ENCODE measurements at places on chromosomes 1 and 21. TPM values are rescaled to one million over a fixed set of nuclear protein-coding genes. Genes with fewer than 3 reads are reported as not detected.
A peak's percentile ranks its signal among the peaks of the same experiment; 100 is the strongest.

The TENT5C gene
- total RNA-seq, result 56.2 TPM

- peak overlapping the region; percentile 92 for H3K27ac ChIP-seq
- peaks cover 8% of the 10 kb centered on the region for H3K36me3 ChIP-seq
- H3K4me3 ChIP-seq, result peak overlapping the region; percentile 89
- no peaks in the 10 kb centered on the region for H3K27me3 ChIP-seq
Measured at GRCh38 chr1:28913786-28914227, 562 bp upstream of the EPB41 start.

DNA sequence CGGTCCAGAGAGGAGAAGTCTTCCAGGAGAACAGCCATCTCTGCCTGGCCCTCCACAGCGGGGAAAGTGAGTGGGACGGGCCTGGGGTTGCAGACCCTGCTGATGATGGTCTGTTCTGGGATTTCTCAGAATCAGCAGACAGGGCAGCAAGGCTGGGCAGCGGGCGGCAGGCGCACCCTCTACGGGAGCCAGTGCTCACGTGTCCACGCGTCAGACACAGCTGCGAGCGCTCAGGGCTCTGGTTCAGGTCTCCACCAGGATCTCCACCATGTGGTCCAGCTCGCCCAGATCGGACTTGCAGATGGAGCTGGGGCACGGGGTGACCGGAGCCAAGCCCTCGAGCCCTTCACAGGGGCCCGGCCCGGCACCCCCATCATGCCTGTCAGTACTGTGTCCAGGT, 5.5 kb downstream of the CLCA4 start:
- DNase-seq, result no peak
- H3K27me3 ChIP-seq, result no peaks in the 10 kb centered on the region
- H3K36me3 ChIP-seq, result no peaks in the 10 kb centered on the region
- no peak overlapping the region for H3K27ac ChIP-seq
- no peak overlapping the region for H3K4me3 ChIP-seq

The JAM2 gene
- 2.1 TPM for total RNA-seq

DNA sequence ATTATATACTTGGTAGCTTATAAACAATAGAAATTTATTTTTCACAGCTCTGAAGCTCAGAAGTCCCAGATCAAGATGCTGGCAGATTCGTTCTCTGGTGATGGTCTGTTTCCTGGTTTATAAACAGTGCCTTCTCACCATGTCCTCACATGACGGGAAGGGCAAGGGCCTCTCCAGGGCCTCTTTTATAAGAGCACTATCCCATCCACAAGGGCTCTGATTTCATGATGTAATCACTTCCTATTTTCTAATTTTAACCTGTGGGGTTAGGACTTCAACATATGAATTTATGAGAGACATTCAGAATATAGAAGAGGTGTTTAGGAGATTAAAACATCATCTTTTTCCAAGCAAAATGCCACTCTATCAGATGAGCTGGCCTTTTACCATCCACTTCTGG, 32.1 kb upstream of the PLPPR4 start:
- no peak overlapping the region for H3K27ac ChIP-seq
- H3K36me3 ChIP-seq, result no peaks in the 10 kb centered on the region

DNA sequence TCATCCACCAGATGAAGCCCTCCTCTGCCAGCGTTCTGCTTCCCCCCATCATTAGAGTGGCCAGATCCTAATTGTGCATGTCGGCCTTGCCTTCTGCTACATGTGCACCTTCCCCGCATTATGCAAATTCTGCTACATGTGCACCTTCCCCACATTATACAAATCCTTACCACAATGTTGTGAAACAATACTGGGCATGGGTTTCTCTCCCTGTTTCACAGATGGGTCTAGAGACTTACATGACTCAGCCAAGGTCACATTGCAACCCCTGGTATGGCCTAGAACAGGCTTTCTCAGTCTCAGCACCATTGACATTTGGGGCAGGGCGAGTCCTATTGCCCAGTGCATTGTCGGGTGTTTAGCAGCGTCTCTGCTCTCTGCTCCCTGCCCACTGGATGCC, 1.0 kb upstream of the CELA2A start:
- no peak overlapping the region for H3K27ac ChIP-seq
- H3K36me3 ChIP-seq, result no peaks in the 10 kb centered on the region
- DNase-seq, result no peak
- peaks cover 16% of the 10 kb centered on the region for H3K27me3 ChIP-seq

The AADACL4 gene
- not detected for total RNA-seq

DNA sequence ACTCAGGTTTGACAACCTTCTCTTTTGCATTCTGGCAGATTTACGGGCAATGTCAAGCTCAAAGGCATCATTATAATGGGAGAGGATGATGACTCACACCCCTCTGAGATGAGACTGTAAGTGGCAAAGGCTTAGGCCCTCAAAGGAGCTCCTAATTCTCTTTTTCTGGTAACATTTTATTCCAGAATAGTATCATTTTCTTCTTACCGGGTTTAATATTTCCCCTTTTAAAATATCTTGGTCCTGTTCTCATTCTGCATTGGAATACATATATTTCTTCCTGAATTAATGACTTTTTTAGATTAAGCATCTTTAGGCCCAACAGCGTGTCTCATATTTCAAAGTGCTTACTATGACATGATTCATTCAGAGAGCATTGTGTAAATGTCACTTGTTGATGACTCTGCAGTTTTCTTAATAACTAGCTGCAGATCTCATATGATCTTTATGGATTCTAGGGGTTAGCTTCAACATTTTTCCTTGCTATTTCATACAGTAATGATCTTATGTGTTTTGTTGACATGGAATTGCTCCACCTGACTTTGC, 1.7 kb downstream of the PITHD1 start:
- H3K4me3 ChIP-seq, result peak overlapping the region; percentile 91
- peak overlapping the region; percentile 63 for H3K27ac ChIP-seq
- H3K36me3 ChIP-seq, result peaks cover 33% of the 10 kb centered on the region
- H3K4me1 ChIP-seq, result peaks cover 30% of the 10 kb centered on the region

- H3K36me3 ChIP-seq, result peaks cover 20% of the 10 kb centered on the region
- peak; percentile 41 for DNase-seq
- H3K27ac ChIP-seq, result peak overlapping the region; percentile 99
- no peaks in the 10 kb centered on the region for H3K27me3 ChIP-seq
- H3K4me1 ChIP-seq, result peaks cover 49% of the 10 kb centered on the region
- peak overlapping the region; percentile 100 for H3K4me3 ChIP-seq
Measured at GRCh38 chr1:193058529-193059281, 455 bp downstream of the UCHL5 start.

The AADACL3 gene
- total RNA-seq, result not detected

GRCh38 chr1:179823693-179824092, 53.9 kb downstream of the TOR1AIP2 start:
- H3K36me3 ChIP-seq, result no peaks in the 10 kb centered on the region
- peaks cover 9% of the 10 kb centered on the region for H3K27me3 ChIP-seq
- no peak overlapping the region for H3K4me3 ChIP-seq
- H3K4me1 ChIP-seq, result no peaks in the 10 kb centered on the region

The MLLT11 gene
- total RNA-seq, result 0.59 TPM

The MYOM3 gene
- total RNA-seq, result not detected

- H3K27ac ChIP-seq, result no peak overlapping the region
- peaks cover 9% of the 10 kb centered on the region for H3K36me3 ChIP-seq
- H3K4me1 ChIP-seq, result peaks cover 11% of the 10 kb centered on the region
- H3K27me3 ChIP-seq, result no peaks in the 10 kb centered on the region
Measured at GRCh38 chr1:241610056-241610815, 29.9 kb downstream of the CHML start.

GRCh38 chr1:169110689-169111447, 4.4 kb downstream of the ATP1B1 start:
- peaks cover 25% of the 10 kb centered on the region for H3K27me3 ChIP-seq
- H3K4me3 ChIP-seq, result no peak overlapping the region
- H3K27ac ChIP-seq, result no peak overlapping the region
- DNase-seq, result no peak
- peaks cover 11% of the 10 kb centered on the region for H3K4me1 ChIP-seq
- H3K36me3 ChIP-seq, result no peaks in the 10 kb centered on the region

The RASSF5 gene
- 114 TPM for total RNA-seq

GRCh38 chr21:17455028-17455353, 57.9 kb upstream of the CXADR start:
- H3K27ac ChIP-seq, result no peak overlapping the region
- no peak for DNase-seq
- H3K4me1 ChIP-seq, result no peaks in the 10 kb centered on the region
- no peaks in the 10 kb centered on the region for H3K27me3 ChIP-seq
- H3K4me3 ChIP-seq, result no peak overlapping the region

- DNase-seq, result no peak
- H3K36me3 ChIP-seq, result no peaks in the 10 kb centered on the region
- no peak overlapping the region for H3K4me3 ChIP-seq
- H3K4me1 ChIP-seq, result no peaks in the 10 kb centered on the region
Measured at GRCh38 chr1:175062339-175062738, 5.3 kb upstream of the TNN start.

DNA sequence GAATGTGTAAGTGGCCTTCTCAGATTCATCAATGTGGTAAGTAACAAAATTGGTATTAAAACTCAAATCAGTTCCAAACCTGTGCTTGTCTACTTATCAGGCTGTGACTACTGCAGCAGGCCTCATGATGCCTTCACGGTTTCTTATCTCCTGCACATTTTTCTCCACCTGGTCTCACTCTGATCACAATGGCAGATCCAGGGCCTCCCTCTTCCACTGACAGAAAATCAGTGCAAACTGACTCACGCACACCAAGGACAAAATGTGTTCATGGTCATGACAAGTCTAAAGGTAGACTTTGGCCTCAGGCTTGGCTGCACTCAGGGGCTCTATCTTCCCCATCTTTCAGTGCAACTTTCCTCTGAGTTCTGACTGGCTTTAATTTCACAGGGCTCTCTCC, 56.7 kb upstream of the ATP1A1 start:
- H3K36me3 ChIP-seq, result no peaks in the 10 kb centered on the region
- H3K27me3 ChIP-seq, result no peaks in the 10 kb centered on the region
- H3K27ac ChIP-seq, result no peak overlapping the region
- no peaks in the 10 kb centered on the region for H3K4me1 ChIP-seq

DNA sequence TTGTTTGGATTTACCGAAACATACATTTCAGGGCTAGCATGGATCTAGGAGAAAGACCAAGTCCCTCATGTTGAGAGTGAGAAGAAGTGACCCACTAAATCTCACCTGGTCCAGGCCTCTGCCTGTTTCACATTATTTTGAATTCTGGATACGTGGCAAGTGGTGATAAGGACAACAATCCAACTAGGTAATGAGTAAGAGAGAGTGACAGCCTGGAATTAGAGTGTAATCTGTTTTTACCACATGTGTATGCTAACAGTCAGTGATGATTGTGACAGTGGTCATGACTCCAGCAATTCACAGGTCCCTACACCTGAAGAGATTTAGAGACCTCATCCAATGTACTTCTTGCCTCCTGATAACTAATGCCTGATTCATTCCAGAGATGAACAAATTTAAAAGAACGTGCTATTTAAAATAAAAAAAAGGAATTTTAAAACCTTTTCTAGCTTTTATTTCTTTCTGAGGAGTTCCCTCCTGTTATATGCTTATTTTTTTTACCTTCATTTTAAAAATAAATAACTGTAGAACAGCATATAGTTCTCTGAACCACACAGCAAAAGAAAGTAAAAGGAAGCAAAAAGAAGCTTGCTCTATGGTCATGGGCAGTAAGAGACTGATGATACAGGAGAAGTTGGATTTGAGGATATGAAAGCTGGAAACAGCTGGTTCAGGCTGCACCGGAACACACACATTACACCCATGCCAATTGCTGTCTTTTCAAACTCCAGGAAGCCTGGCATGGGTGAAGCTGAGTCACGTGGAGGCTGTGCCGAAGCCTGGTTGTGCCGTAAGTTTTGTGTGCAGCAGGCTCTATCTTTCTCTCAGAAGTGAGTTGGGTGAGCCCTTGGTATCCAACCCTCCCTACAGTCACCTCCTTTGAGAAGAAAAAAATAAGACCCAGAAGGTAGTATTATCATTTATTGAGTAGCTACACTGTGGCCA, 14.7 kb downstream of the C1orf116 start:
- H3K27me3 ChIP-seq, result peaks cover 14% of the 10 kb centered on the region
- no peaks in the 10 kb centered on the region for H3K36me3 ChIP-seq
- no peaks in the 10 kb centered on the region for H3K4me1 ChIP-seq
- no peak overlapping the region for H3K27ac ChIP-seq
- H3K4me3 ChIP-seq, result no peak overlapping the region

DNA sequence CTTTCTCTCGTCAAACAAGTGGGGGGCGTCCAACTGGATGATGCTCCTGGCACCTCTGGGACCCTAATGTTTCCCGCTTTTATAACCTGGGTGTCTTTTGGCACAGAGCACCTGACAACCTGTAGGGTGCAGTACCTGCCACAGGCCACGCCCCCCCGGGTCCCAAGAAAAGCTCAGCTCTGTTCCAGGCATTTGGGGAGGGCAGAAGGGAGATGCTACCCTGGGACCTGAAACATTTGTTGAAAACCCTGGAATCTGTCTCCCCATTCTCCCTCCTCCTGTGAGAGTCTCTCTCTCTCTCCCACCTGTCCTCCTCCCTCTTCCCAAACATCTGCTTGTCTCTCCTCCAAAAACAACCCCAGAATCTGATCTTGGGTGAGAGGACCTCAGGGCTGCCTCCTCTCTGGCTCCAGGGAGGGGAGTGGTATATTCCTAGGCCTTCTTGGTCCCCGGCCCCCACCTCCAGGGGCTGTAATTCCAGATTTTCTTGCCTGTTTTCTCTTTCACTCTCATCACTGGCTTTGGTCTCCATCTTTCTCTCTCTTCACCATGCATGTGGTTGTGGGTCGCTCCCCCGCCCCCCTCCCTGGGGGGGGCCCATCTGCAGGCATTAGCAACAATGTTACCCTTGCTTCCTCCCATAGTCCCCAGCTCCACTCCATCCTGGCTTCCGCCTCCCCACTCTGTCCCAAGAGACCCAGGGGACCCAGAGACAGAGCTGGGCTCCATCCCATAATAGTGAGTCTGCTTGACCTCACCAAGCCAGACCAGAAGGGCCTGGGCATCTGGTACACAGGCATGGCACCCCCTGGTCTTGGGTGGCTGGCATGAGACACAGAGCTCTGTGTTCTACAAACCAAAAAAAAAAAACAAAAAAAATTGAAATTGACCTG, 4.1 kb downstream of the AHDC1 start:
- peaks cover 42% of the 10 kb centered on the region for H3K4me1 ChIP-seq
- H3K4me3 ChIP-seq, result no peak overlapping the region
- H3K36me3 ChIP-seq, result peaks cover 2% of the 10 kb centered on the region
- H3K27me3 ChIP-seq, result no peaks in the 10 kb centered on the region
- DNase-seq, result no peak
- peak overlapping the region; percentile 5 for H3K27ac ChIP-seq

DNA sequence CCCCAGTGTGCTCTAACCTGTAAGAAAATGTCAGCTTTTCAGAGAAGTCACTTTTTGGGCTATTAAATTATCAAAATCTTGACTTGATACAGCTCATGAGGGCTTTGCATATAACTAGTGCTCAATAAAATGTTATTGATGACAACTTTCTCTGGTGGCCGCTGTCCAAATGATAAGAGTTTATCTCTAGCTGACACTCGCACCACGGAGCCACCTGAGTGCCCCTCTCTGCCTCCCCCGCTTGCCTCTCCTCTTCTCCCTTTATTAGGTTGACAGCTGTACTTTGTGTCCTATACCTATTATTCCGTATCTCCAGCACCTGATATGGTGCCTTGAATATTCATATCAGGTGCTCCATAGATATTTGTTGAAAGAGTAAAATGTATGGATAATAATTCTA, 82.8 kb downstream of the PHTF1 start:
- no peak overlapping the region for H3K4me3 ChIP-seq
- no peaks in the 10 kb centered on the region for H3K27me3 ChIP-seq
- H3K4me1 ChIP-seq, result no peaks in the 10 kb centered on the region
- no peak overlapping the region for H3K27ac ChIP-seq
- no peaks in the 10 kb centered on the region for H3K36me3 ChIP-seq

All from activated B cell treated with CpG ODN at 0.5 μM for 24 hours (primary cell).